ENCODE measurements at places on chromosomes 1 and 21.

DNA sequence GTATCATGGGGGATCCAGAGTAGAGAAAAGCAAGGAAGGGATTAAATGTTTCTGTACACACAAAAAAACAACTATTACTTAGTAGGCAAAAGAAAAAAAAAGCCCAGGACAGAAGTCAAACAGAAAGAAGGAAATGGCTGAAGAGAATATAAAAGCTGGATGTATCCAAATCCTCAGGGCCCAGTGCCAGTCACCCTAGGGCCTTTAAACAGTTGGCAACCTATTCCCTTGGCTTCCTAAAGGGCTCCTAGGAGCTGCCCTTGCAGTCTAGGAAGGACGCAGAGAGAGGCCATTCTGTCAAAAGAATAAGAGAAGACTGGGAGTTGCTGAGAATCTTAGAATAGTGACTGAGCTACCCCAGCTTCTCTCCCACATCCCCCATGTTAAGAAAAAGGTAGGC, 5.0 kb downstream of the B4GALT3 start:
- DNase-seq: no peak

GRCh38 chr21:29384683-29385359, 86.1 kb downstream of the BACH1 start:
- no peak for DNase-seq

DNA sequence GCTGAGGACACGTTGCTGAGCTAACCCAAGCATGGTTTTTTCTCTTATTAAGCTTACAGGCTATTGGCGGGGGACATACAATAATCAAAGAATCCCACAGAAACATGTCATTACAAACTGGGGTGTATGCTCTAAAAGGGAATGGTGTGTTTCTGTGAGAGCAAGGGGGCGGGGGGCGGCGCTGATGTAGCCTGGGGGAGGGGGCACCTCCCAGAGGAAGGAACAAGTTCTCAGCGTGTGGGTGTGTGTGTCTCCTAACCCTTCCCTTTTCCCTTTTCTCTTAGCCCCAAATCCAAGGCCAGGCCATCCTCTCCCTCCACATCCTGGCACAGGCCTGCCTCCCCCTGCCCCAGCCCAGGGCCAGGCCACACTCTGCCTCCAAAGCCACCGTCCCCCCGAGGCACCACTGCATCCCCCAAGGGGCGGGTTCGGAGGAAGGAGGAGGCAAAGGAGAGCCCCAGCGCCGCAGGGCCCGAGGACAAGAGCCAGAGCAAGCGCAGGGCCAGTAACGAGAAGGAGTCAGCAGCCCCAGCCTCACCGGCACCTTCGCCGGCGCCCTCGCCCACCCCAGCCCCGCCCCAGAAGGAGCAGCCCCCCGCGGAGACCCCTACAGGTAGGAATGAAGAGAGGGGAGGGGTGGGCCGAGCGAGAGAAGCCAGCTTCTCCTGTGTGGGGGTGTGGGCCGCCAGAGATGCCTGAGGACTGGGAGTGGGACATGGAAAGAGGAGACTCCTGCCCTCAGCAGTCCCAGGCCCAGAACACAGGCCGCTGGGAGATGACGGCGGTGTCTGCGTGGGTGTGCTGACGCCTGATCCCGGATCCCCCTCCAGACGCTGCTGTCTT, 21.9 kb downstream of the MAP7D1 start:
- DNase-seq: no peak

- DNase-seq: no peak
These were observed 1.5 kb downstream of the PAQR6 start for GRCh38 chr1:156246241-156246780.

DNA sequence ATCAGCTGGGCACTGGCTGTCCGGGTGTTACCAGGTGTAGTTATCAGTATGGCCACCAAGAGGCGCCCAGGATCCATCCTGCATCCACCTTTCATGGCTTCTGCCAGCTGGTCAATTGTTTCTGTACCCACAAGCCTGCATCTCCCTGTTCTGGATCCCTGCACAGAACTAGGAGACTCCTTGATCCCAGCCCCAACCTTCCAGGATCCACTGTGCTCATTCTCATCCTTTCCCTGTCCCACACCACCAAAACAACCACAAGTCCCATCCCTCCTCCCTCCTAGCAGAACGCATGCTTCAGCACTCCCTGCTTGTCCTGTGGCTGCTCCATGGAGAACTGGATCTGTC, 27.2 kb upstream of the FOXE3 start:
- no peak for DNase-seq

DNA sequence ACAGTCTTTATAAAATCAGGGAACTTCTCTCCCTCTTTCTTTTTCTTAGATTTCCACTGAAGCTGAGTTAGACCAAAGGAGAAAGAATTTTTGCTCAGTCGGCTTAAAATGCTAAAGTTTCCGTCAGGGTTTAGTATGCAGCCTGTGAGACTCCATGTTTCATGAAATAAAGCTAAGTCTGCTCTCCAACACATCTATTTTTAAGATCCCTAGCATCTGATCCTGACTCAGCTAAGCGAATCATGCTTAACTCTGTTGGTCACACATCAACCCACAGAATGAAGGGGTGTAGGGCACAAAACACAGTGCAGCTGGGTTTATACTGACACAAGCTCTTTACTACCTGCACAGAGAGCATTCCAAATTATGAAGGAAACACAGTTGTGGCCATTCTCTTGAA, 102.4 kb upstream of the ZNF281 start:
- no peak for DNase-seq

DNA sequence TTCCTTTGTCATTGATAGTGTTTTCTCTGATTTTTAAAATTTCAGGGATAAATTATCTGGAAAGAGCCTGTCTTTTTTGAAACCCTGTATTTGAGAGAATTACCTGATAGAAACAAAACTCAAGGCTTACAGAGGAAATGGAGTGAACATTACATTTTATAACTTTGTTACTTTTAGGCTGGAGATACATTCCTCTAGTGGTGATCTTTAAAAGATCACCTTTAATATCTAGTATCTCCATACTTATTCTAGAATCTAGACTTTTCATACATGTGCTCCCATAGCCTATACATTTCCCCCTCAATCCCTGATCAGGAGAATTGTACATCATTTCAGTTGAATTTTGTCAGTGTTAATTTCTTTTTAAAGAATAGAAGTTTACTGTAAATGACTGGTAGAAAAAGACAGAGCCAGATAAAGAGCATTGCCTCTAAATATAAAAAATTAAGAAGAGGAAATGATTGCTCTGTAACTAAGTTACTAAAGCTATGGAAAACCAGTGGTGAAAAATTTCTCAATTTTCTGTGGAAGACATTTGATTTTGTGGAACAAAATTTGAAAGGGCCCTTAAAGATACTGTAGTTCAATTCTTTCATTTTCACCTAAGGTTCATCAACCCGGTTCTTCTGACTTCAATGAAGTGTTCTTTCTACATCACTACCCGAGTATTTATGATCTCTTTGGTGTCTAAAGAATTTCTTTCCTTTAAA, 33.7 kb downstream of the RASAL2 start:
- DNase-seq: no peak

DNA sequence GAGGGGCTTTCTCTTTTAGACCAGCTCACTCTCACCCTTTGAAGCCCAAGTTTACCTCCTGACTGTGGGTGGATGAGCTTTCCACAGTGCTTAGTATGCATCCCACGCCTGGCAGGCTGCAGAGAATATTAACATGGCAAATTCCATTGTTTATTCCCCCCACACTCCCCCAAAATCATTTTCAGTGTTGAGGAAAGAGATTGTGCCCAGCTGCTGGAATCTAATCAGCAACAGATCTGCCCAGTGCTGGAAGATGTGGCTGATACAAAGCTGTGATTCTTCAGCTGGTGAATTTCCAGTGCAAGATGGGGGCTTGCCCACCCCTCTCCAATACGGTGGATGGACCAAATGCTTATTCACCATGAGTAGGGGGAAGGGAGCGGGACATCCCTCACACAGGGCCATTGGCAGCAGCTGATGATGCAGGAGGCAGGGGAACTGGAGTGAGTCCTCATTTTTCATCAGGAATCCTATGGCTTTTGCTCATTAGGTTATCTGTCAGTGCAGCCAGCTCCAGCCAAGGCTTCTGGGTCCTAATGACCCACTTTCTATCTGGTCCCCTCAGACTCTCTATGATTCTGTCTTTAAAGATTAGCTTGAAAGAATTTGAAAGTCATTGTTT, 39.7 kb upstream of the KCNA3 start:
- no peak for DNase-seq

DNA sequence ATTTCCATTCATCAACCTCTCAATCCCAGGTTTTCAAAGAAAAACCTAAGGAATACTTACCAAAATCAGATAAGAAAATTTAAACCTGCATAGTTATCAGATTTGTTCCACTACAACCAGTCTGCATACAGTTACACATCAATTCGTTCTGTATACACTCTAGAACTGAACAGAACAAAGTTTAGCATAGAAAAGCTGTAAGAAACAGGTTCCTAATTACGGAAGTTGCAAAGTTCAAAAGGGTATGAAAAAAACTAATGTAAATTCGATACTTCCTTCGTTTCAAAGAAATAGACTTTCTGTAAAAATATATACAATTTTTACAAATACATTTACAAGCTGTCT, 3.1 kb downstream of the MCL1 start:
- DNase-seq: no peak

- no peak for DNase-seq
These were observed 77.0 kb downstream of the FAM78B start for GRCh38 chr1:166089804-166090203.

GRCh38 chr21:38377165-38378088, 120.6 kb downstream of the KCNJ15 start:
- DNase-seq: no peak

DNA sequence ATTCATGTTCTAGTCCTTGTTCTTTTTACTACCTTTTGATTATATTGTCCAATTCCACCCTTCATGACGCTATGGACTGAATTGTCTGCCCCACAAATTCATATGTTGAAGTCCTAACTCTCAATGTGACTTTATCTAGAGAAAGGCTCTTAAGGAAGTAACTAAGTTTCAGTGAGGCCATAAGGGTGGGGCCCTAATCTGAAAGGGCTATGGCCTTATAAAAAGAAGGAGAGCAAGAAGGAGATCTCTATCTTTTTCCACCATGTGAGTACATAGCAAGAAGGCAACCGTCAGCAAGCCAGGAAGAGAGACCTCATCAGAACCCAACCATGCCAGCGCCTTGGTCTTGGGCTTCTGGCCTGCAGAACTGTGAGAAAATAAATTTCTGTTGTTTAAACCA, 95.9 kb downstream of the HIVEP3 start:
- no peak for DNase-seq

- DNase-seq: no peak
These were observed 79.4 kb downstream of the SPATA46 start for GRCh38 chr1:162297208-162297607.

- DNase-seq: no peak
These were observed 225.7 kb downstream of the GREM2 start for GRCh38 chr1:240385985-240386978.

- DNase-seq: no peak
These were observed 172.8 kb upstream of the KCTD3 start for GRCh38 chr1:215394084-215394991.

DNA sequence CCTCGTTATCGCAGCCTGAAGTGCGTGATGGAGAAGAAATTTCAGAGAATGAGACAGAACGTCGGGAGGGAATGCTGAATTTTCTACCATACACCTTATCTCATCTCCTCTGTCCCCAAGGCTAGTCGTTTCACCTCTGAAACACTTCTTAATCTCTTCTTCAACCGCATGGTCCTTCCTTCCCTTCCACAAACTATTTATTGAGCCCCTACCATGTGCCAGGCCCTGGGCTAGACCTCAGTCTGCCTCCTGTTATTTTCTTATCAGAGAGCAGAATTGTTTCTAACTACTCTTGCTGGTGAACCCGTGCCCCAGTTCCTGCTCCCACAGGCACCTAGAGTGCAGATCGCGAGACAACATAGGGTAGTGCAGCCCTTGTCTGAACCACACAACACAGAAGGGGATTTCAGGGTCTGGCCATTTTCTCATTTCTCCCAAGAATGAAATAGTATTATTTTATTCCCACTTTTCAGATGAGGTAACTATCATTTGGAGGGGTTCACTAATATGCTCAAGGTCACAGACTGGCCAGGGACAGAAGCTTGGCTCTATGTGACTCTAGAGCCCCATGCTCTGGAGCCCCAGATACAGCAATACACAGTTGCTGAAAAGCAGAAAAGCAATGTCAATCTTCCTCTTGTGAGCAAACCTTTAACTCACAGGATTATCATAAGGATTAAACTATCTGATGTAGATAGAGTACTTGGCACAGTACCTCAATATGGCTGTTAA, 598 bp upstream of the ADIPOR1 start:
- no peak for DNase-seq

DNA sequence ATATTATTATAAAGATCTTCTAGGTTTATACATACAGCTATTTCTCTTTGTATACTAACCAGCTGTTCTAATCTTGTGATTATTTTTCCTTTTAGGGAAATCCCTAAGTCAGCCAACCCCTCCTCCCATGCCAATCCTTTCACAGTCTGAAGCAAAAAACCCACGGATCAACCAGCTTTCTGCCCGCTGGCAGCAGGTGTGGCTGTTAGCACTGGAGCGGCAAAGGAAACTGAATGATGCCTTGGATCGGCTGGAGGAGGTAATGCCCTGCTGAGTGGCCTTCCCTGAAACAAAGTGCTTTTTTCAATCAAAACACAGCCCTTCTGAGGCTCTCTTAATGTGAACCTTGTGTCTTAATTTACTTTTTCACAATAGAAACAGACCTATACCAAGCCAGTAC, 32.4 kb upstream of the BMP8A start:
- DNase-seq: no peak

DNA sequence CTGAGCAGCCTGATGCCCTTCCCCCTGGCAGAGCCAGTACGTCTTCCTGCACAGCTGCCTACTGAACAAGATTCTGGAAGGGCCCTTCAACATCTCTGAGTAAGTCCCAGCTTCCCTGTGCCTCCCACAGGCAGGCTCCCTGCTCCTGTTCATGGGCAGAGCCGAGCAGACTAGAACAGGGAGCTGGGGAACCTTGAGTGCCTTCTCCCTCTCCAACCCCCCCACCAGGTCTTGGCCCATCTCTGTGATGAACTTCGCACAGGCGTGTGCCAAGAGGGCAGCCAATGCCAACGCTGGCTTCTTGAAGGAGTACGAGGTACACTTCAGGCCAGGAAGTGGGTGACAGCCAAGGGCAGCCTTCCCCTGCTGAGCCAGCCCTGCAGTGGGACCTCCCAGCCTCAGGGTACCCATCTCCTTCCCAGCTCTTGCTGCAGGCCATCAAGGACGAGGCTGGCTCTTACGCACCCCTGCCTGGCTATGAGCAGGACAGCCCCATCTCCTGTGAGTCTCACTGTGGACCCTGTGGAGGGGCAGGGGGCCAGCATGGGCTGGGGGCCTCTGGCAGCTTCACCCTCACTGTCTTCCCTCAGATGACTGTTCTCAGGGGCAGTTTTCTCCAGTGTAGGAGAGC, 6.4 kb upstream of the LGR6 start:
- DNase-seq: no peak

DNA sequence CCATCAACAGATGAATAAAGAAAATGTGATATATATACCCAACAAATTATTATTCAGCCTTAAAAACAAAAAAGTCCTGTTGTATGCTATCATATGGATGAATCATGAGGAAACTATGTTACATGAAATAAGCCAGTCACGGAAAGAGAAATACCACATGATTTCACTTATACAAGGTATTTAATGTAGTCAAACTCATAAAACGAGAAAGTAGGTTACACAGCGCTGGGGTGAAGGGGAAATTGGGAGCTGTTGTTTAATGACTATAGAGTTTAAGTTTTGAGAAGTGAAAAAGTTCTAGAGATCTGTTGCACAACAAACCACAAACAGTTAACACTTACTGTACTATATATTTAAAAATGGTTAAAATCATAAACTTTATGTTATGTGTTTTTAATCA, 58.5 kb downstream of the SLC25A24 start:
- DNase-seq: no peak
